ENCODE measurements at places on chromosomes 7 and 10.

GRCh38 chr10:75650648-75651047 lies 219.2 kb downstream of the LRMDA start:
- DNase-seq, result no peak

GRCh38 chr10:7410301-7410861 lies 453 bp downstream of the SFMBT2 start:
- no peak for DNase-seq

- DNase-seq, result no peak
Observed at GRCh38 chr10:70584909-70585544, 17.5 kb downstream of the PRF1 start.

- DNase-seq, result no peak
Observed at GRCh38 chr7:28615091-28615490, 202.8 kb downstream of the CREB5 start.

DNA sequence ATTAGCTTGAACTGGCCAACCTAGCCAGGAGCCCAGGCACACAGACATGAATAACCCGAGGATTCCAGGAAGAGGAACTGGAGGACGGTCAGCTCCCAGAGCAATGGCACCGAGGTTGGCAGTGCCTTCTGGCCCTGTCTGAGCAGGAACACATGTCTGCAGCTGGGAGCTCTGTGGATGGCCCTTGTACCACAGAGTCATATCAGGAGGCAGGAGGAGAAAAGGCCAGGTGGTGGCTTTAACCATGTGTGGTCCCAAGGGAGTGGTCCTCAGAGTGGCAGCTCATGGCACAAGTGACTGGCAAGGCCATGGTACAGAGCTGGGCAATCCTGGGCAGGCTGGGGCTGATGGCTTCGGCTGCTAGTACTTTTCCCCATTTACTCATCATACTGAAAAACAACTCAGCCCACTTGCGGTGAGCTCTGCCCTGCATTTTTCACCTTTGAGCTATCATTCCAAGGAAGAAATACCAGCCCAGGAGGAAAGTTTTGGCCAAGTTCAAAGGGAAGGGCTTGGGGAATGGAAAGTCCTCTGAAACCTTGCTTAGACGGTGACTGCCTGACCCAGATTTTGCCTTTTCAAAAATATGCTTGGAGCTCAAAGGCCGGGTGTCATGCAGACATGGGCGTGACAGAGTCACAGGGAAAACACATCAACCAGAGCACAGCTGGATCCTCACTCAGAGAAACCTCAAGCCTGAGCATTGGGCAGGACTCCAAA lies 25.7 kb upstream of the LOXL4 start:
- no peak for DNase-seq
